CD4-positive, alpha-beta T cell treated with Interleukin-4 for 1 hour (primary cell): ENCODE measurements at places on chromosomes 16 and 17.

GRCh38 chr16:47626246-47626645 lies 165.1 kb downstream of the PHKB start:
- DNase-seq: no peak

GRCh38 chr16:1993731-1994131 lies 4.0 kb downstream of the SYNGR3 start:
- DNase-seq: no peak

DNA sequence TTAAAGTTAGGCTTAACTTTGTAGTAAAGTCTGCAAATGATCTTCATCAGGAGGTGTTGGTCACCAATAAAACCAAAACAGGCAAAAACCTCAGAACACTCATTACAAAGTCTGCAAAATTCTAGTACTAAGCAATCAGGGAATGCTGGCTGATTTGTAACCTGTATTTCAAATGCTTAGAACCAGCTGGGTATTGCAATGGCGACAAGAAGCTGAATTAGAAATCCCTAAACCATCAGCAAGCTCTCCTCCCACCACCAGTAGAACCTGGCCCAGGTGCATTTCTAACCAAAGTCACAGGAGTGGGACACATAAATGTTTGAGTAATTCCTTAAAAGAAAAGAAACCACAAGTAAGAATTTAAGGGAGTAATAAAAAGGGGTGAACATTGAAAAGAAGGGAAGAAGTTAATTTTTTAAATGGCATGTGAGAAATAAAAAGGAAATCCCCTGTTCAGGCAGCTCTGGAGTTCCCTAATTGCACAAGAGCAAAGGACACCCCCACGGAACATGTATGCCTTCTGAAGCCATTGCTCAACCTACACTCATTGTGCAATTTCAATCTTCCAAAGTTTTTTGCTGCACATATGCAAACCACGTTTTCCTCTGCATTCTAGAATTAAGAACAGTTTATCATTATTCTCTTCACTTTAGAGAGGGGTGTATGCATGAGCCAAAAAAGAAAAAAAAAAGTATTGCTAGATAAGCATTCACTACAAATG lies 102.9 kb downstream of the HIC1 start:
- DNase-seq: no peak

GRCh38 chr16:81932668-81933067 lies 78.6 kb downstream of the SDR42E1 start:
- DNase-seq: no peak

GRCh38 chr17:64120159-64120810 lies 9.7 kb downstream of the ERN1 start:
- DNase-seq: no peak

GRCh38 chr16:82741073-82741615 lies 114.4 kb downstream of the CDH13 start:
- no peak for DNase-seq

DNA sequence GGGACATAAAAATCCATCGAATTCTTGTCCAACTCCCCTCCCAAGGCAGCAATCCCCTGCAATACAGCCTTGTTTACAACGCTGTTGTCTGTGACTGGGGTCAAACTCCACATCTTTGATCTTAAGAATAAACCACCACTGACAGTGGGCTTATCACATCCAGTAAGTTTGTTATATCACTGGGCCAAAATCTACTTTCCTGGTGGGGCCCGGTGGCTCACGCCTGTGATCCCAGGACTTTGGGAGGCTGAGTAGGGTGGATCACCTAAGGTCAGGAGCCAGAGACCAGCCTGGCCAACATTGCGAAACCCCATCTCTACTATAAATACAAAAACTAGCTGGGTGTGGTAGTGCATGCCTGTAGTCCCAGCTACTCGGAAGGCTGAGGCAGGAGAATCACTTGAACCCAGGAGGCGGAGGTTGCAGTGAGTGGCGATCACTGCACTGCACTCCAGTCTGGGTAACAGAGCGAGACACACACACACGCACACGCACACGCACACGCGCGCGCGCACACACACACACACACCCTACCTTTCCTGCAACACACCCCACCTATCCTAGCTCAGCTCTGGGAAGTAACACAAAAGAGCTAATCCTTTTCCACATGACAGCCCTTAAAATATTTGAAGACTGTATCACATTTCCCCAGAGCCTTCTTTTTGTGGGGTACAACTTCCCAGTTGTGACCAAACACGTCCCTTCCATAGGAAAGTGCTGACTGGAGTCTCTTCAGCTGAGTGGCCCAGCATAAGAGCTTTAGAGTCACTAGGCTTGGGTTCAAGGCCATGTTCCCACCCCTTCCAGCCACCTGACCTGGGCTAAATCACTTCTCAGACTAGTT lies 20.9 kb upstream of the ABCC1 start:
- no peak for DNase-seq

- no peak for DNase-seq
Observed at GRCh38 chr17:18107971-18108370, 585 bp upstream of the MYO15A start.

GRCh38 chr16:87671221-87671620 lies 68.9 kb downstream of the JPH3 start:
- no peak for DNase-seq

GRCh38 chr16:82051656-82052055 lies 16.6 kb downstream of the HSD17B2 start:
- DNase-seq: no peak

DNA sequence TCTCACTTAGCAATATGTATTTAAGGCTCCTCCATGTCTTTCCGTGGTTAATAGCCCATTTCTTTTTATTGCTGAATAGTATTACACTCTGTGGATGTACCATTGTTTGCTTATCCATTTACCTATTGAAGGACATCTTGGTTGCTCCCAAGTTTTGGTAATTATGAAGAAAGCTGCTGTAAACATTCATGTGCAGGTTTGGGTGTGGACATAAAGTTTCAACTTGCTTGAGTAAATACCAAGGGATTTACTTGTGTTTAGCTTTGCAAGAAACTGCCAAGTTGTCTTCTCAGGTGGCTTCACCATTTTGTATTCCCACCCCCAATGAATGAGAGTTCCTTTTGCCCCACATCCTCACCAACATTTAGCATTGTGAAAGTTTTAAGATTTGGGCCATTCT lies 9.5 kb downstream of the LRRC36 start:
- DNase-seq: no peak

GRCh38 chr16:82061861-82062525 lies 26.9 kb downstream of the HSD17B2 start:
- peak; percentile 7 for DNase-seq

GRCh38 chr16:23229714-23230113 lies 47.2 kb downstream of the SCNN1G start:
- no peak for DNase-seq

- DNase-seq: no peak
Observed at GRCh38 chr17:58399974-58400373, 17.4 kb downstream of the RNF43 start.

DNA sequence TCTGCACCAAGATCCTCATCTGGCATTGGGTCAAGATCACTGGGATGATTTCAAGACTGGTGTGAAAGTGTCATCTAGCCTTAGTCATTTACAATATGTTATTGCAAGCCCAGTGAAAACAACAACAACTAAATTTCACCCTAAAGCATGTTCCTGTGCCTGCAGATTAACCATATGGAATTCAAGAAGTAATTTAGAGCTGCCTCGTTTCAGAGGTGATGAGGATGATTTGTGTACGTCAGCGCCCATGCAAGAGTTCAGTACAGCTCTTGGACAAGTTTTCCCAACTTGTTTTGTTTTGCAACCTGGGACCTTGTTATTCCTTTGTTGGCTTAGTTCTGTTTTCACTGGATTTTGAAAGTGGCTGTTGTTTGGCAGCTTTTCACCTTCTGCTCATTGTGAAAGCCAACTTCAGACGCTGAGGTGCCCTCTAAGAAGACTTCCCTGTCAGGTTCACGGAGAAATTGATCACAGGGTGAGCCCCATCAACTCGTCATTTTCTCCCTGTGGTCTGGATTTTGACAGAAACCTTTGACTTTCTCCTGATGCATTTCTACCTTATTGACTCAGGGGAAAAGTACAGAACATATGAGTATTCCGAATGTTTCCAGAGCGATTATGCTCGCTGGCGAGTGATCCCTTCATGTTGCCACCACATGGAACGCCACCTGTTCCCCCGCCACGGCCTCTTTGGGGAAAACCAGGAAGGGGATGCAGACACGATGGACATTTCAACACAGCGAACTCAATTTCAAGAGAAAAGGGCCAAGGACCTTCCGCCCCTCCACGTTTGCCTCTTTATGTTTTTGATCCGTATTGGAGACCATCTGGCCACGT lies 85.6 kb downstream of the FOXL1 start:
- DNase-seq: no peak

GRCh38 chr17:9406046-9406606 lies 169.5 kb downstream of the STX8 start:
- DNase-seq: no peak

DNA sequence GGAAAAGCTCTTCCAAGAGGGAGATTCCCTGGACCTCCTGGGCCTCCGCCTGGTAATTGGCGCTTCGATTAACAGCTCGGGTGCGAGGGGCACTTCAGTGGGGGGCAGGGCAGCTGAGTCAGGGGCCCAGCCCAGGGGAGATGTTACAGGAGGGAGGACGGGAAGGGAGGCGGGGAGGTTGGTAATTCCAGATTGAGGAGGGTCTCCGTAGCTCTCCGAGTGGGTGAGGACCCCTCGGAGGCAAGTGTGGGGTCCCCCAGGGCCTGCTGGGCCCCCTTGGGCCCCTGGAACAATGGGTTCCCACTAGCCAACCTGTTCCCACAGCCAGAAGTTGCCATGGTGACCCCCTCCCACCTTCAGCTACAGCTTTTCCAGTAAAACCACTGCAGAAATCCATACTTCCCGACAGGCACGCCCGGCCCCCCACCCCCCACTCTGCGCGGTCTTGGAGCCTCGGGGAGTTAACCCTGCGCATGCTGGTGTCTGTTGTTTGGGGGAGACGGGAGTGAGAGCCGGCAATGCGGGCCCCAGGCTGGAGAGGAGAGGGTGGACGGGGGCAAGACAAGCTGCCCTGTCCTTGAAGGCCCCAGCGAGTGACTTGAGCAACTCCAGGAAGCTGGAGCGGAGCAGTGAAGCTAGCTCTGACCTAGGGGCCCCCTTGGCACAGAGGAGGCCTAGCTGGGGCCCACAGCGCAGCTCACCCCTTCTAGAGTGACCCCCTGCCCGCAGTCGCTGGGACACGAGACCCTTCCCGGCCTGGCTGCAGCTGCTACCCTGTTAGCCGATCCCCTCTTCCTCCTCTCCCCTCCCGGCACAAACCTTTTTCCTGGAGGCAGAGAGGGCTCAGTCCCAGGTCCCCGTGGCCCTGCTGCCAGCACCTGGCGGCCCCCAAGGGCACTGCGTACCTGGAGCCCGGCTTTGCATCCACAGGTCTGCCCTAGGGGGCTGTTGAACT lies 37.8 kb downstream of the TMEM235 start:
- DNase-seq: no peak

DNA sequence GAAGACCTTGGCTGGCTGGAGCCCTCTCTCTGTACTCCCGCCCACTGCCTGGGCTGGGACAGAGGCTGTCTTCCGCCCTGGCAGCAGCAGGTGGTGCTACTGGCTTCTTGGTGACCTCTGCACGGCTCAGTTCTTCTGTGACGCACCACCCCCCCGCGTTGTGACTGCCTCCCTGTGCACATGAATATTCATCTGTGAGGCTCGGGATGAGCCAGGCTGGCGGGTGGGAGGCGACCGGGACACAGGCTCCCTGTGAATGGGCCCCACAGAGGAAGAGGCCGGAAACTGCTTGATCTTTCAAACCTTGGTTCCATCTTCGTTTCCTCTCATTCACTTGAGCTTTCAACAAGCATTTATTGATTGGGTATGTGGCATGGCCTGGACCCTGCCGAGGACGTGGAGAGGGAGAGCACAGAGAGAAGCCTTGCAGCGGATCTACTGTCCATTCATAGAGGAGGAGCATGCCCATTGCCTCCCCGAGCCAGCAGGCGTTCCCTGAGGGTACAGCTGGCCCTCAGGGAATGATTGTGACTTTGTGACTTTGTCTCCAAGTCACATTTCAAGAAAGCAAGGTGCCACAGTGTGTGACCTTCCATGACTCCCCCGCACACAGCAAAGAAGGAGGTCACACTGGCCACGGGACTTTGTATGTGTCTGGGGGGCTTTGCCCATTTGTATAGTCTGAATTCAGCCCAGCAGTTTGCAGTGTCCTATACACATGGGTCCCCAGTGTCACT lies 45.0 kb downstream of the B9D1 start:
- no peak for DNase-seq

- DNase-seq: no peak
Observed at GRCh38 chr17:47862621-47863440, 11.9 kb upstream of the SP6 start.

- DNase-seq: no peak
Observed at GRCh38 chr17:69820876-69821473, 254.1 kb upstream of the KCNJ16 start.

DNA sequence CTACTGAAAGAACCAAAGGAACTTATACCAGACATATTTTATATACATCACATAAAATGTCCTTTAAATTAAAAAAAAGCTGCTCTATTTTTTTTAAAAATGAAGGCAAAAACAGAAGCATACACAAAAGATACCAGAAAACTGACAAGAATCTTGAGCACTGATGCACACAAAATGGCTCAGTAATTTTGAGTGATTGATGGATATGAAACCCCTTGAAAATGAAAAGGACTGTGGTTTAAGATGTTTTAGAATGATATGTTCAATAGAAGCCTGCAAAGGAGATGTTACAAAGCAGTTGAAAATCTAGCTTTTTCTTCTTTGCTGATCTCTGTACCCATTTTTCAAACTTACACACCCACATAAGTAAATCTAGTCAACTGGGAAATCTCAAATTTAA lies 2.7 kb downstream of the C16orf87 start:
- no peak for DNase-seq

- DNase-seq: no peak
Observed at GRCh38 chr16:3050487-3050886, 4.1 kb downstream of the MMP25 start.

GRCh38 chr17:39231591-39232551 lies 6.1 kb upstream of the STAC2 start:
- DNase-seq: peak; percentile 70

- no peak for DNase-seq
Observed at GRCh38 chr17:61289408-61290385, 109.9 kb upstream of the TBX2 start.

GRCh38 chr17:61786088-61786487 lies 77.2 kb downstream of the BRIP1 start:
- no peak for DNase-seq

DNA sequence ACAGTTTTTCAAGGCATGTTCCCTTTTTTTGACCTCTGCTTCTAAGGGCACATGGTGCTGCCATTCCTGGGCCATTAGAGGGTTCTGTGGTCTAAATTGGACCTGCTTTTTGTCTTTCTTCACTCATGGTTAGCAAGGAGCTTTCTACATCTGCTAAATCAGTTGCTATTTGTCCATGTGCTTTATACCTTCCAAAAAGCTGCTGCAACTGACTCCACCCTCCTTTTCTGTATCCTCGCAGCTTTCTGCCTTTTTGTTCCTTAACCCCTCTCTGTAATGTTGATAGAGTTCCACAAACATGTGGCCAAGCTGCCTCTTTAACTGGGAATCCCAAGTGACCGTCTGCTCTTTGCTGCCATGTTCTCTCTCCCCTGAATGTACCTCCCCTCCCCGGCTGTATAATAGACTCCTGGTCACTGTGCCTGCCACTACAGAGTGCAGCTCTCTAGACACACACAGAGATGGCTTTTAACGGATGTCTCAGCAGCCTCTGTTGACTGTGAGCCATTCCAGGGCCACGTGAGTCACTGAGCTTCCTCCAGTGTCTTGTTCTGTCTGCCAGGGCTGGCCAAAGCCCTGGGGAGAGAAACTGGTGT lies 57.4 kb upstream of the TEKT3 start:
- DNase-seq: no peak
